ENCODE measurements at places on chromosomes 2 and 18.
A peak's percentile ranks its signal among the peaks of the same experiment; 100 is the strongest.

DNA sequence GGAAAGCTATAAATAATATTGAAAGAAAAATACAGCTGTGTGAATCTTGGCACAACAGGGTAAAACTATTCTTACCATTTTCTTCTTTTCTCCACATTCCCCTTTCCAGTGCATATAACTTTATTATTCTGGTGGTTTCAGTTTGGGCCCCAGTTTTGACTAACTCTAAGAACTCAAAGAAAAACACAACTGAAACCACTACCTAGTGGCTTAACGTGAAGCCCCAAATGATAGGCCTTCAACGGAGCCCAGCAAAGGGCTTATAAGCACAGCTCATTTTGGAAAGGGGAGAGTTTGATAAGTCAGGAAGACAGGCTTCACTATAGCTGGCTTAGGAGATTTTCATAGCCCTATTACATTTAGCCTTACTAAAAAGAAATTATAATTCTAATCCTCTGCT is 62.4 kb downstream of the PPP1R1C start:
- DNase-seq = no peak

DNA sequence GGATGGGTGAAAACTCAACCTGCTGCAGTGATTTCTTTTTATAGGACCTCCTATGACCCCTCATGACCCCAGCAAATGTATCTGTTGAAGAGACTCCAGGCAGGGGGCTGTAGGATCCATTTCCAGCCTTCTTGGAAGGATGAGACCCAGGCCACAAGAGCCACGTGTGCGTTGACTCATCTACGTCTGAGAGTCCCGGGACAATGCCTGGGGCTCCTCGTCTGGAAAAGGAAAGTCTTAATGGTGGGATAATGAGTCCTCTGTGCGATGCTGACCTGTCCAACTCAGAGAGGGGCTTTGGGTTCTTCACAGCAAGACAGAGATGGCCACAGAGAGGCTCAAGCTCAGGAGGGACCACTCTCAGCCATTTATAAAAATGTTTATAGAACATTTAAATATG is 80.8 kb downstream of the SMIM21 start:
- DNase-seq = no peak

DNA sequence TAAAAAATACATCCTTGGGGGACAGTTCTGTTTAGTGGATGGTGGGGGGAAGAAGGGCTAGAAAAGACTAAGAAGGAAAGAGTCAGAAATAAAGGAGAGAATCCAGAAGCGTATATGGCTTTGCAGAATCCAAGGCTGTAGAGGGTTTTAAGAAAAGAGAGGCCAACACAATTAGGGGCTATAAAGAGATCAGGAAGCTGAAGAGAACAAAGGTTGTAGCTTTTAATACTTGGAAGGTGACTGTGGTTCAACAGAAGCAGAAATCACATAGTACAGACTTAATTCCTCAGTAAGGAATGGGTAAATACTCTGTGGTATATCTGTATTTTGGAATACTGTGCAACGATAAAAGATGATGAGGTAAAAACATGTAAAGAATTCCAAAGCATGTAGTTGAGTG is 286.4 kb downstream of the AGPS start:
- DNase-seq = no peak

GRCh38 chr18:50396005-50396660 is 21.3 kb downstream of the SKA1 start:
- DNase-seq = no peak

DNA sequence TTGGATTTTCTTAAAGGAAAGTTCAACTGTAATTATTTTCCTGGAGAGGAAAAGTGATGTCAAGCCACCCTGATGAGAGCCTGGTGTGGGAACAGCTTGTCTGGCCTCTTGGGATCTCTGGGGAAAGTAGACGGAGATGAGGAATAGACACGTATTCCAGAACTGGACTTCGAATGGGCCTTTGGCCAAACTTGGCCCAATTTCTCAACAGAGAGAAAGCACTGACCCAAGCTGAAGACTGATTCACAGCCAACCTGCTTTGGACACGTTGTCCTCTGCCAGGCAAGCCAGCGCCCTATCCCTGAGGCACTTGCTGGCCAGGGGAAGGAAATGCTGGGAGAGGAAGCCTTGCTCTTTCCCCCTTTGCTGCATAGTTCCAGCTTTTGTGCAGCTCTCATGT is 70.8 kb upstream of the CTAGE1 start:
- no peak for DNase-seq

GRCh38 chr2:24825883-24826772 is 32.9 kb downstream of the CENPO start:
- no peak for DNase-seq

- peak; percentile 51 for DNase-seq
These were observed 25.4 kb downstream of the WDR75 start for GRCh38 chr2:189466656-189467055.

- no peak for DNase-seq
These were observed 22.3 kb upstream of the VPS4B start for GRCh38 chr18:63444580-63444979.

DNA sequence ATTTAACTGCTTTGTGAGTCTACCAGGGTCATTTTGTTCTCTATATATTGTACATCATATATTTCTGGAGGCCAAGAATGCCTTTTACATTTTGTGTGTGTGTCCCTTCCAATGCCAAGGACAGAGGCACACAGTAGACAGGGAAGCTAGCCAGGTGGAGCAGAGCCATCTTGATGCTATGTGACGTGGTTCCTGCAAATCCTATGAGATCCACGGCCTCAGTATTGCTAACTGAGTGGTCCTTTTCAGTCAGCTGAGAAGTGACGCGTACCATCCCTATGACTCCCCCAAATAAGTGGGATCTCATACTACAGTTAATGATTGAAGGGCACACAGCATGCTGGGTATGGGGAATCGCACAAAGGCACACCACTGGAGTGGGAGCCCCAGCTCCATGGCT is 27.3 kb downstream of the CCDC141 start:
- no peak for DNase-seq

GRCh38 chr2:20195431-20196033 is 29.4 kb downstream of the SDC1 start:
- DNase-seq = no peak

GRCh38 chr2:64023485-64024258 is 4.4 kb upstream of the VPS54 start:
- peak; percentile 24 for DNase-seq

Measured in A549 (cell line).